ENCODE measurements at places on chromosomes 5 and 9. TPM values are rescaled to one million over a fixed set of nuclear protein-coding genes. Genes with fewer than 3 reads are reported as not detected.

DNA sequence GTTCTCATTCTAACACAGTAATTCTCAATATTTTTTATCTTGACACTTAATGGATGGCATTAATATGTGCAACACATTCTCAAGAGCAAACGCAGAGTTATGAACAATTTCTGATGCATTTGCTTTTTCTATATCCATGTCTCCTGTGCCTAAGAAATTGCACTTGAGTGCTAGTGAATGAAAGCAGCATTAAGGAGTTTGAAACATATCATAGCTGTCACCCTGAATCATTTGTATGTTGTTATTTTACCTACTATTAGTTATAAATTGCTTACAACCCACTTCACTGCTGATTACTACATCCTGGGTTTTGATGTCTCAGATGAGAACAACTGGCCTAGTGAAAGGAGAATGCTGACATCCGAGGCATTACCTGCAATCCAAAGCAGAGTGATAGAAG, 387.3 kb downstream of the RASEF start:
- DNase-seq: no peak
- H3K4me3 ChIP-seq: no peak overlapping the region

DNA sequence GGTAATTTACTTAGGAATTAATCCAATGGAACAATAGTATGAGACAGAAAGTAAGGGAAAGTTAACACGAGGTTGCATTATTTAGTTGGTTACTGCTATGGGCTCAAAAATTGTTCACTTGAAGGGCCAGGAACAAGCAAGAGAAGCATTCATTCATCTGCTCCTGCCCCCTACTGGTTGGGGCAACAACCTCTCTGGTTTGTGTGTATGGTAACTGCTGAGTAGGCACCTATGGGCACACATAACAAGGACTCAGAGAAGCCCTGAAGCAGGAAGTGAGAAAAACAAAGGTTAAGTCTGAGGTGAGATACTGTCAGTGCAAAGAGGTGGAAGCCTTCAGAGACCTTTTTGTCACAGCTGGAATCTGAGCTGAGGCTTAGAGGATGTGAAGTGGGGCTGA, 34.4 kb upstream of the RANBP6 start:
- no peaks in the 10 kb centered on the region for H3K27me3 ChIP-seq
- H3K4me3 ChIP-seq: no peak overlapping the region
- peak; percentile 45 for DNase-seq
- no peaks in the 10 kb centered on the region for H3K4me1 ChIP-seq

- H3K36me3 ChIP-seq: peaks cover 21% of the 10 kb centered on the region
- no peaks in the 10 kb centered on the region for H3K27me3 ChIP-seq
- peak; percentile 44 for DNase-seq
- H3K4me1 ChIP-seq: no peaks in the 10 kb centered on the region
- H3K27ac ChIP-seq: no peak overlapping the region
Observed at GRCh38 chr9:114339130-114339908, 9.7 kb downstream of the ORM2 start.

DNA sequence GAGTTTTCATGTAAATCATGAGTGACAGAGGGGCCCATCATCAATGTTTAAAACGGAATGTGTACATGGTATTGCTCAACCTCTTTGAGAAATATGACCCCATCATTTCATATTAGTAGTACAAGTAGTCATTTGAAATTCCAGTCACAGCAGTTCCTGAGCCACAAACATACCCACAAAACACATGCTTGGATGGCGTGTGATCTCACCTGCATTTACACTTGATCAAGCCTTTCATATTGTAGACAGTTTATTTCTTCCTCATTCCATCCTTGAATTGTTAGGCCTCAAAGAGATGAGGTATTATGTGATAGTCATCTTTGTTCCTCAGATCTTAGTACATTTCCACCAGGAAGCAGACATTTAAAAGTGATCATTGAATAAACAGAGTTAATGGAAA, 96.8 kb upstream of the TAS2R1 start:
- H3K4me1 ChIP-seq: no peaks in the 10 kb centered on the region
- no peaks in the 10 kb centered on the region for H3K36me3 ChIP-seq
- DNase-seq: no peak
- H3K27me3 ChIP-seq: no peaks in the 10 kb centered on the region
- H3K4me3 ChIP-seq: no peak overlapping the region

- no peaks in the 10 kb centered on the region for H3K4me1 ChIP-seq
- DNase-seq: no peak
- no peaks in the 10 kb centered on the region for H3K36me3 ChIP-seq
- H3K27me3 ChIP-seq: no peaks in the 10 kb centered on the region
- no peak overlapping the region for H3K4me3 ChIP-seq
Observed at GRCh38 chr5:77816686-77817085, 40.5 kb upstream of the TBCA start.

- DNase-seq: no peak
- H3K36me3 ChIP-seq: no peaks in the 10 kb centered on the region
- no peak overlapping the region for H3K4me3 ChIP-seq
Observed at GRCh38 chr5:143629871-143630659, 181.9 kb upstream of the HMHB1 start.

- DNase-seq: peak; percentile 56
- H3K36me3 ChIP-seq: no peaks in the 10 kb centered on the region
- peak overlapping the region; percentile 29 for H3K27ac ChIP-seq
- H3K4me1 ChIP-seq: no peaks in the 10 kb centered on the region
- H3K4me3 ChIP-seq: no peak overlapping the region
Observed at GRCh38 chr5:78547731-78548615, 100.6 kb downstream of the LHFPL2 start.

- no peak overlapping the region for H3K27ac ChIP-seq
- H3K4me1 ChIP-seq: no peaks in the 10 kb centered on the region
- H3K27me3 ChIP-seq: no peaks in the 10 kb centered on the region
- H3K36me3 ChIP-seq: no peaks in the 10 kb centered on the region
- no peak for DNase-seq
Observed at GRCh38 chr9:136357202-136357725, 6.3 kb downstream of the DNLZ start.

DNA sequence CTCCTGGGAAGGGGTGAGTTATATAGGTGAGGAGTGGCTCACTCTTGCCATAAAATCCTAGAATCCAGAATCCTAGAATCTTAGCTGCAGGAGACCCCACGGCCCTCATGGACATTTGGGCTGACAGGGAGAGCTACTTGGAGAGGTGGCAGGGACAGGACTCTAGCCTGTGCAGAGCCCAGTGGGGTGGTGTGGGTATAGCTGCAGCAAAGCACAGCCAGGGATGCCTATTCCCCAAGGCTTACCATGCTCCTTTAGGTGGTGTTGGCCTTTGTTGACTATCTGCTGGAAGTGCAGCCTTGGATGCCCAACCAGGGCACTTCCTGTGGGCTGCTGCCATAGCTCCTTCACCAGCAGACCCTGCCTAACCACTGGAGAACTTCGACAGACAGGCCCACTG, 70.0 kb upstream of the PTPN3 start:
- H3K27me3 ChIP-seq: no peaks in the 10 kb centered on the region
- H3K27ac ChIP-seq: no peak overlapping the region
- DNase-seq: no peak
- no peaks in the 10 kb centered on the region for H3K4me1 ChIP-seq

DNA sequence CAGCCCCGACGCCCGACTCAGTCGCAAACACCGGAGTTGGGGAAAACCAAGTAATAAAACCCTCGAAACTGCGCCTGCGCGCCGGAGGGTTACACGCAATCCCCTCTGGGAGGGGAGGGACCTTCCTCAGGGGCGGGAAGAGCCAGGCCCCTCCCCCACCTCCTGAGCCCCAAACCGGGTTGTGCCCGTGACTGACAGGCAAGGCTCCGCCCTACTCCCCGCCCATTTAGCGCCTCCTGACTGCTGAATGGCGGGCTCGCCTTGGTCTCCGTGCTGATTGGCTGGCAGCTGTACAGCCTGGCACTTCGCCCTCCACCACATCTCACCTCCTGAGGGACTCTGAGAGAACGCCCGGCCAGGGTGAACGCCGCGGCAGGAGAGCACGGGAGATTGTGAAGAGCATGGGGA, at the start of gene PRDM9:
TSS of gene PRDM9 (plus strand) at position 332 of the 408 bp plus-strand sequence. CDS start 1,425 bp downstream, outside the sequence.
- no peak within 1 kb of the TSS for H3K4me3 ChIP-seq
- no peaks in the 10 kb centered on the region for H3K27me3 ChIP-seq
- no peaks in the 10 kb centered on the region for H3K36me3 ChIP-seq
- DNase-seq: no peak
- H3K4me1 ChIP-seq: no peaks in the 10 kb centered on the region
- H3K27ac ChIP-seq: no peak within 1 kb of the TSS

- H3K4me3 ChIP-seq: no peak overlapping the region
- H3K4me1 ChIP-seq: no peaks in the 10 kb centered on the region
- no peaks in the 10 kb centered on the region for H3K36me3 ChIP-seq
- no peaks in the 10 kb centered on the region for H3K27me3 ChIP-seq
- H3K27ac ChIP-seq: no peak overlapping the region
Observed at GRCh38 chr5:177382423-177383029, 1.7 kb upstream of the SLC34A1 start.

DNA sequence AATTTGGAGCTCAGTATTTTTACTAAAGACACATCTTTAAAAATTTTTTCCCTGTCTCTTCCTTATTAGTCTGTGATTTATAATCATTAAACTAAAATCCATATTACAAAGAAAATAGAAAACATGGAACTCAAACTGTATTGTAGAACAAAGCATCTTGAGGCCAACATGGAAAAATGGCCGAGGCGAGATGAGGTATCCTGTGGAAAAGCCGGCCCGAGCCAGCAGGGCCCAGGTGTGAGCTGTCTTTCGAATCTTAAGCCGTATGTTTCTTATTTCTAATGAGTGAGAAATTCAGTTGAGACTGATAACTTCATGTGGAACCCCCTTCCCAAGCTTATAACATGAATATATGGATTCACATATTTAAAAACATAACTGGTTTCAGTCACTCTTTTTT, 170.4 kb upstream of the OTULINL start:
- H3K27me3 ChIP-seq: no peaks in the 10 kb centered on the region
- H3K27ac ChIP-seq: no peak overlapping the region
- no peaks in the 10 kb centered on the region for H3K4me1 ChIP-seq
- H3K4me3 ChIP-seq: no peak overlapping the region
- DNase-seq: no peak
- H3K36me3 ChIP-seq: no peaks in the 10 kb centered on the region

DNA sequence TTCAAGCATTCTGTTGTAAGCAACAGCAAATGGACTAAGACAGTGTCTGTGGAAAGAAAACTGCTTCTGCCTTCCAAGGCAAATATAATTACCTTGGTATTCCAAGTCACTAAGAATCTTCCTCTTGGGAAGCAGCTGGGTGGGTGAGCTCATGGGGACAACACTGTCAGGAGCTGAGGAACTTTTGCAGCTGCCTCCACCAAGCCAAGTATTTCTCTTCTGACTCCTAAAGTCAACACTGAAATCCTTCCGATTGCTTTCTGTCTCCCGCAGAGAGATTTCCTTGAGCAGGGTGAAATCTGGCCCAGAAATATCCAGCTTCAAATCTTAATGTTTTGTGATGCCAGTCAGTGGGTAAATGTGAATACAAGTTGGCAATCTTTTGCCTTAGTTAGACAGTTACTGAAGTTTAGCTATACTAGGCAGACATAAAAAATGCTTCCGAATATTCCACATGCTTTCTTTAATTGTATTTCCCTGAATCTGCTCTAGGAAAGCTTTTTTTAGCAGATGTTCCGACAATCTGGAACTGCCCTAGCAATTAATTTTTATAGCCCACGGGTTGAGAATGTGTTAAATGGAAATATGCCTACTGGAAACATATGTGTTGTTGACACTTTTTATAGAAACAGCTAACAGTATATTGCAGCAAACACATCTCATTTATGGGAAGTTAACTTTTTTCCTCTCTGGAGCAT, 369.9 kb upstream of the DAB2 start:
- no peak overlapping the region for H3K4me3 ChIP-seq
- no peak overlapping the region for H3K27ac ChIP-seq
- H3K27me3 ChIP-seq: no peaks in the 10 kb centered on the region
- no peaks in the 10 kb centered on the region for H3K4me1 ChIP-seq
- no peaks in the 10 kb centered on the region for H3K36me3 ChIP-seq
- no peak for DNase-seq

GRCh38 chr5:176812269-176813259, 2.2 kb downstream of the UNC5A start:
- H3K27ac ChIP-seq: no peak overlapping the region
- H3K4me3 ChIP-seq: no peak overlapping the region
- peaks cover 45% of the 10 kb centered on the region for H3K27me3 ChIP-seq
- H3K36me3 ChIP-seq: no peaks in the 10 kb centered on the region
- DNase-seq: no peak

- H3K36me3 ChIP-seq: no peaks in the 10 kb centered on the region
- H3K27me3 ChIP-seq: peaks cover 51% of the 10 kb centered on the region
- H3K27ac ChIP-seq: peak overlapping the region; percentile 34
- DNase-seq: peak; percentile 78
- peak overlapping the region; percentile 59 for H3K4me3 ChIP-seq
Observed at GRCh38 chr5:55234121-55234700, 803 bp upstream of the CCNO start.

GRCh38 chr9:2116073-2116472, 100.9 kb downstream of the SMARCA2 start:
- no peaks in the 10 kb centered on the region for H3K27me3 ChIP-seq
- no peaks in the 10 kb centered on the region for H3K4me1 ChIP-seq
- DNase-seq: no peak
- no peak overlapping the region for H3K4me3 ChIP-seq
- no peak overlapping the region for H3K27ac ChIP-seq
- H3K36me3 ChIP-seq: no peaks in the 10 kb centered on the region

DNA sequence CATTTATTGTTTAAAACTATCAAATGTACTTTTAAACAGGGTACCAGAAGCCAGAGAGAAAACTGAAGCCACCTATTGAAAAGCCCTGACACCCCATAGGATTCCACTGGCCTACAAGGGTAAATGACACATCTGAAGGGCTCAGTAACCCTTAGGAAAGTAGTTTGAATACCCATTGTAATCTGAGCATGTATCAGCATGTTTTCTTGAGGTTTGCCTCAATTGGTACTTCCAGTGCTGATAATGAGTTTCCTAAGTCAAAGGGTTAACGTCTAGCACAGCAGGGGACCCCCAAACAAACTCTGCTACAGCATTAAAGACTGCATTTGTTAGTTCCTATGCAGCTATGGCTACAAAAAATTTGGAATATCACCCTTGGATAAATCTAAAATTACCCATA, 657.1 kb downstream of the NR2F1-AS1 start:
- no peaks in the 10 kb centered on the region for H3K4me1 ChIP-seq
- DNase-seq: no peak
- no peak overlapping the region for H3K27ac ChIP-seq
- no peaks in the 10 kb centered on the region for H3K36me3 ChIP-seq
- H3K4me3 ChIP-seq: no peak overlapping the region

DNA sequence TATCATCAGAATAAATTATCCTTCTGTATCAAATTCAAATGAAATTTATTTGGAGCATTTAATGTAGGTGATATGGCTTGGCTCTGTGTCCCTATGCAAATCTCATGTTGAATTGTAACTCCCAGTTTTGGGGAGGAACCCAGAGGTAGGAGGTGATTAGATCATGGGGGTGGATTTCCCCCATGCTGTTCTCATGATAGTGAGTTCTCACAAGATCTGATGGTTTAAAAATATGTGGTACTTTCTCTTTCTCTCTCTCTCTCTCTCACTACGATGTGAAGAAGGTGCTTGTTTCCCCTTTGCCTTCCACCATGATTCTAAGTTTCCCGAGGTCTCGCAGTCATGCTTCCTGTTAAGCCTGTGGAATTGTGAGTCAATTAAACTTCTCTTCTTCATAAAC, 678.4 kb upstream of the RGMB start:
- DNase-seq: no peak
- no peak overlapping the region for H3K27ac ChIP-seq
- no peaks in the 10 kb centered on the region for H3K36me3 ChIP-seq
- no peaks in the 10 kb centered on the region for H3K4me1 ChIP-seq
- no peaks in the 10 kb centered on the region for H3K27me3 ChIP-seq

PCDHB7 gene
- total RNA-seq: 0.40 TPM

PCDHGB7 gene
- 3.3 TPM for total RNA-seq

CETN3 gene
- total RNA-seq: 18.2 TPM

PCDHB11 gene
- 0.59 TPM for total RNA-seq

HMGXB3 gene
- 21.8 TPM for total RNA-seq

ELAVL2 gene
- 0.30 TPM for total RNA-seq

THBS4 gene
- 0.27 TPM for total RNA-seq

BARHL1 gene
- not detected for total RNA-seq

All from colonic mucosa (tissue), 4 donors.